ENCODE measurements at places on chromosomes 16 and 17.

- no peak for DNase-seq
Observed at GRCh38 chr17:56801459-56802178, 32.1 kb downstream of the C17orf67 start.

DNA sequence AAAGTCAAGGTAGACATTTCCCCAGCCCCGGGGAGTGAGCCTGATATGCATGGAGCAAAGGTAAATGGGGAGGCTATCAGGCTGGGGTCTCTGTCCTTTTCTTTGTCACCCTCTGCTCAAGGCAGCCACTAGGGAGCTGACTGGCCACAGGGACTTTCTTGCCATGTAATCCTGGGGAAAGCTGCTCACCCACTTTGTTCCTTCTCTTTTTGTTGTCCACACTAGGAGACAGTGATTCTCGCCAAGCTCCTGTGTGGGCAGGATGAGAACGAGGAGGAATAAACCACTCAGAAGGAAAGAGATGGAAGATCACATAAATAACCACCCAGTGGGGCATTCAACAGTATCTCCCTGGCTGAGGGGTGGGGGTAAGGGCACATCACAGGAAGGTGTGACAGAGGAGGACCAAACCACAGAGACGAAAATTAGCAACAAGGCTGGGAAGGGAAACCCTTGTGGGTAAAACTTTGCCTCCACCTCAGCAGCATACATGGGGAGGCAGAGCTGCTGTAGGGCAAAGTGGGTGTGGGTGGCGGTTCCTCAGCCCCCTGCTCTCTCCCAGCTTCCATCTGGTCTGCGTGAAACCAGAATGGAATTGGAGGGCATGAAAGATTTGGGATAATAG is 26.2 kb upstream of the CCL1 start:
- DNase-seq: no peak

DNA sequence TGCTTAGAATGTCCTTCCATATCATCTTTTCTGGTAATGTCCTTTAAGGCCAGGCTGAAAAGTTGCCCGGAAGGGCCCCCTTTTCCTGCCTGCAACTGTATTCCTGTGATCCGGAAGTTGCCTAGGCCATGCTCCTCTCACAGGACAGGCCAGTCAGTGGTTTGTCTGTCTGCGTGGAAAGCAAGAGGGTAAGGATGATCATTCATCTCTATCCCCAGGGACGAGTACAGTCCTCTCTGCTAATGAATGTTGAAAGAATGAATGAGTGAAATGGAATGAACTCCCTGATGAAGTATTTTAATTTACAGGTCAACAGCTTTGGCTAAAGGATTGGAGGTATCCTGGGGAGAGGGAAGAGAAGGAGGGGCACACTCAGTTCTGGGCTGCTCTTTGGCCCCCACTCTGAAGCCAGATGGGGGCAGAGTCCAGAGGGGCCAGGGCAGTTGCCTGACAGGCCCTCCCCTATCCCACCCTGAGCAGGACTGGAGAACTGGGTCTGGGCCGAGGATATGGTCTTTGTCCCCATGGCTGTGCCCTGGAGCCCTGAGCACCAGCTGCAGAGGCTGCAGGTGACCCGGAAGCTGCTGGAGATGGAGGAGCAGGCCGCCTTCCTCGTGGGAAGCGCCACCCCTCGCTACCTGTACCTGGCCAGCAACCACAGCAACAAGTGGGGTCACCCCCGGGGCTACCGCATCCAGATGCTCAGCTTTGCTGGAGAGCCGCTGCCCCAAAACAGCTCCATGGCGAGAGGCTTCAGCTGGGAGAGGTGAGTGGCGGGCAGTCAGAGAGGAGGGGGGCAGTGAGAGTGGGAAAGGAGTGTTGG is 3.2 kb downstream of the AOC3 start:
- no peak for DNase-seq

DNA sequence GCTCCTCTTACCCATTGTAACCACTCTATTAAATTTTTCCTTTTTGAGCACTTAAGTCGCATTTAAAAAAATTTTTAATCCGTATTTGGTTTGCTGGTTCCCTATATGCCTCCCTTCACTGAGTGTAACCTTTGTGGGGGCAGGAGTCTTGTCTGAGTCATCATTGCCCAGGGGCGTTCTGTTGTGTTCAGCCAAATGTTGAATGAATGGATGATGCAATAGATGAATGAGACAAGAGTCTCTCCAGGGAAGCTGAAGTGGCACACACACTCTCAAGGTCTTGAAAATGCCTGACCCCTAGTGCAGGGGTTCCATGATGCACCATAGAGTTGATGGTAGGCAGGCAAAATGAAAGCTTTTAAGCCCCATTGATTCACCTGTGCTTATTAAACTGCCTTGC is 123.0 kb upstream of the RBFOX1 start:
- no peak for DNase-seq

GRCh38 chr17:1573932-1574696 is 11.5 kb upstream of the PITPNA start:
- DNase-seq: peak; percentile 28

GRCh38 chr17:63699638-63700527 is at the start of gene LIMD2:
Gene LIMD2, minus strand, starts transcription at chr17:63700125. Its CDS starts 827 bp downstream, at chr17:63699298.
- peak; percentile 92 for DNase-seq

DNA sequence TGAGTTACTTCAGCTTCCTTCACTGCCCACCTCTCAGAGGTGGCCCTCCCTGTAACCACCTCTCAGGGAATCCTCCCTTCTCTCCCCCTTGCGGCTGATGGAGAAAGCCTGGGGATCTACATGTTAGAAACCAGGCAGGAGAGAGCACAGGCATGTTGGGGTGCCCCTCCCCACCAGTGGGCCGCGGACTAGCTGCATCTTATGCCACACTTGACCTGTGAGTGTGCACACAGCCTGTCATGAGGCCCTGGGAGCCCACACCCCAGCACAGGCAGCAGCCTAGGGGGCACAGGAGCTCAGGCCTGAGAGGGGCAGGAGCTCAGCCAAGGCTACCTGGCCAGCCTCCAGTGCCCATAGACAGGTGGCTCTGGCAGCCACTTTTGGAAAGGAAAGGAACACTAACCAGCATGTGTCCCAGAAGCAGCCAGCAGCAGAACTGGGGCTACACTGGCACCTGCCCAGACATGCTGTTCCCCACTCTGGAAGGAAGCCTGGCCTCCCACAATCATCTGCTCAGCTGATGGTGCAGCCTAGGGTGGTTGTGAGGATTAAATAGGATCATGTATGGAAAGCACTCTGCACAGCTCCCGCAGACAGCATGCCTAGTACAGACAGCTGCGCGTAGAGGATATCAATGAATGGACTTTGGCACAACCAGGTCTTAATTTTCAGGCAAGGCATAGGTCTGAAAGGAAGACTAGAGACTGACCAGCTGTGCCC is 60.5 kb downstream of the TMEM132E start:
- no peak for DNase-seq

GRCh38 chr16:79316004-79316458 is 284.5 kb downstream of the MAF start:
- DNase-seq: no peak

- DNase-seq: no peak
Observed at GRCh38 chr17:72455562-72455961, 334.7 kb downstream of the SOX9 start.

DNA sequence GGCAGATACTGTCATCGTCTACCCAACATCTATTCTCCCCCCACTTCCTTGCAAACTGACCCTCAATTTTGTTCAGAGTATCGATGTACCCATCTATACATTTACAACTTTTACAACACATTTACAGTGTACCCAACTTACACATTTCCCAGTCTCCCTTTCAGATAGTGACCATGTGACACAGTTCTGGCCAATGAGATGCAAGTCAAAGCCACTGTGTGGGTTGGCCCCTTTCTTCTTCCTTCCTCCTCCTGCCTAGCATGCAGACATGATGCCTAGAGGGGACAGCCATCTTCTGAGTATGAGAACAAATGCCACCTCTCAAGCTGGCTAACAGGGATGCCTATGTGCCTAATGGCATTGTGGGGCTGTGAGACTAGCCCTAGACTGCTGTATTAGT is 11.3 kb upstream of the NFAT5 start:
- DNase-seq: no peak

DNA sequence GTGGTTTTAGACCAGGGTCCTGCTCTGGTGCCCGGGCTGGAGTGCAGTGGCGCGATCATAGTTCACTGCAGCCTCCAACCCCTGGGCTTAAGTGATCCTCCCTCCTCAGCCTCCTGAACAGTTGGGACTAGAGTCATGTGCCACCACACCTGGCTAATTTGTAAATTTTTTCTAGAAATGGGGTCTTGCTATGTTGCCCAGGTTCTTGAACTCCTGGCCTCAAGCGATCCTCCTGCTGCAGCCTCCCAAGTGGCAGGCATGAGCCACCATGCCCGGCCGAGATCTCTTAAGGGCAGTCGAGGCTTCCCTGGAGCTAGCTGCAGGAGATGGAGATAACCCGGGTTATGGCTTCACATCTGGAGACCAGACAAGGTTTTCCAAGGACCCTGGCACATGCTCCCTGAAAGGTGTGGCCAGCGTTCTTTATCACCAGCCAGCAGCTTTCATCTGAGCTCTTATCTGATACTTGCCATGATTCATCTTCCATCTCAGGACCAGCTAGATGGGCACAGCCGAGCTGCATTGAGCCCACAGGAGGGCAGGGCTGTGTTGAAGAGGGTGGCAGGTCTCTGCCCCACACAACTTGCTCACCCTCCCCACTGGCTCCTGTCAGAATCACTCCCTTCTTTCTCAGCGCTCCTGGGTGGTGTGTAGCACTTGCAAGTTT is 28.6 kb downstream of the SCNN1B start:
- no peak for DNase-seq

DNA sequence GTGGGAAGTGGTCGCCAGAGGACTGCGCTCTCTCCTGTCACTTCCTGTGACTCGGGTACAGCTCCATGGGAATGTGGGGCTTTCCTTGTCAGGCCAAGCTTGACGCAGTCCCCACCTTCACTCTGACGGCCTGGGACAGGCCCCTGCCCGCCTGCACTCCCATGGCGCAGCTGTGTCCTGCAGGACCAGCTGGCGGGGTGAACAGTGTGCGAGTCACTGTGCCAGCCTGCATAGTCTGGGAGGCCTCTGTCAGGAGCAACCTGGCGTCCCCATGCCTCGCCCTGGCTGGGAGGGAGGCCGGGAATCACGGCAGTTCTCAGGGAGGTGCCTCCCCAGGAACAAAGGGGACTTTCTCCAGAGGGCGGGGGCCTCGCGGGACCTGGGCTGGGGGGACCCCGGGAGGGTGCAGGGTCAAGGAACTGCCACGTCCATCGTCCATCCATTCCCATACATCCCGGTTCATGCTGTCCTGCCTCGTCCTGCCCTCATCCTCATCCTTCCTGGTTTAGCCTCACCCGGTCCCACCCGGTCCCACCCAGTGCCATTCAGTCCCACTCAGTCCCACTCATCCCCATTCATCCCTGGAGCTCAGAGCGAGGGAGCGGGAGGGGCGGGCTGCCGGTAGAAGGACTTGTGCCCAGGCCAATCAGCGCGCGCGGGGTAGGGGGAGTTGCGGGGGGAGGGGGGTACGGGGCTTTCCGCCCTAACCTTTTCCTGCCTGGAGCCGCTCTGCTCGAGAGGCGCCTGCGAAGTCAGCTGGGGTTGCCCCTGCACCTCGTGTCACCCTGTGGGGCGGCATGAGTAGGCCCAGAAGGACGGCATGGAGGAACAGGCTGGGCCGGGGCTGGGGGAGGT is 13.4 kb downstream of the FLYWCH1 start:
- no peak for DNase-seq

- no peak for DNase-seq
Observed at GRCh38 chr16:67150833-67151396, at the start of gene B3GNT9. Gene B3GNT9, minus strand, starts transcription at chr16:67150998. Its CDS starts 513 bp downstream, at chr16:67150485.

DNA sequence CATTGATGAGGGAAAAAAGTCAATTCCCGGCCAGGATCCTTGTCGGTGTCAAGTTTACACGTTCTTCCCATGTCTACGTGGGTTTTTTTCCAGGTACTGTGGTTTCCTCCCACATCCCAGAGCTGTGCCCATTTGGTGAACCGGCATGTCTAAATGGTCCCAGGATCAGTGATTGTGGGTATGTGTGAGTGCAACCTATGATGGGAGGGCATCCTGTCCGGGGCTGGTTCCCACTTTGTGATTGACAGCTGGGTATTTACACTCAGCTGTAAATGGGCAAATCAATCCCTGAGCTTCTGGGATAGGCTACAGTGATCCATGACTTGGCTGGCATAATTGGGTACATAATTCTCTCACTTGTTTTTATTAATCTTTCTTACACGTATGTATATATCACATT is 91.2 kb upstream of the IRX6 start:
- DNase-seq: no peak

- DNase-seq: no peak
Observed at GRCh38 chr16:59566446-59566845, 832.3 kb upstream of the GOT2 start.

DNA sequence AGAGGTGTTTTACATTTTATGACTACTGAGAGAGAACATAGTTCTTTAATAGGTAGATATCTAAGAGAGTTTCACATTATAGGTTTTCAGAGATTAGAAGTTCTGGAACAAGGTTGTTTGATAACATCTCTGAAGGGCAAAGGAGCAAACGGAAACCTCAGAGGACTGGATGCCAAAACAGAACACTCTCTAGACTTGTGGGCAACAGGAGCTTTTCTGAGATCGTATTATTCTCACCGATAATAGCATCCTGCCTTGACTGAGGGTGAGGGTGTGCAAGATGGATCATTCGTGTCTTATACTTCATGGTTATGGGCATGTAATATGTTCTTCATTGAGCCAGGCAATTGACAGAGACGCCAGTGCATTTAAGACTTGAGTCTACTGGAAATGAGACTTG is 234.8 kb downstream of the IRX3 start:
- DNase-seq: no peak

DNA sequence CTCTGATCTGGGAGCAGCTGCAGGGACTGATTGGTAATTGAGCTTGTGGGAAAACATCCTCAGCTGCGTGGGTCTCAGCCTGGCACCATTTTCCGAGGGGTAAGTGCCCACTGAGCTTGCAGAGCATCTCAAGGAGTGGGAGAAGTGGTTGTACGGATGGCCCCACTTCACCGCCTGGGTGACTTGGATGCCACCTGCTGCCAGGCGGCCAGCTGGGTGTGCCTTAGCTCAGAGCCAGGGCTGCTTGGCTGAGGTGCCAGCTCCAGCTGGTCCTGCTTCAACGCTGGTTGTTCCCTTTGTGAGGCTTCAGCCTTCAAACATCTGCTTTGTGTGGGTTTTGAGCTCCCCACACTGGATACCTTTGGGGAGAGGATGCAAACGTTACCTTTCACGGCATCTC is 482.7 kb upstream of the EEF2KMT start:
- no peak for DNase-seq

DNA sequence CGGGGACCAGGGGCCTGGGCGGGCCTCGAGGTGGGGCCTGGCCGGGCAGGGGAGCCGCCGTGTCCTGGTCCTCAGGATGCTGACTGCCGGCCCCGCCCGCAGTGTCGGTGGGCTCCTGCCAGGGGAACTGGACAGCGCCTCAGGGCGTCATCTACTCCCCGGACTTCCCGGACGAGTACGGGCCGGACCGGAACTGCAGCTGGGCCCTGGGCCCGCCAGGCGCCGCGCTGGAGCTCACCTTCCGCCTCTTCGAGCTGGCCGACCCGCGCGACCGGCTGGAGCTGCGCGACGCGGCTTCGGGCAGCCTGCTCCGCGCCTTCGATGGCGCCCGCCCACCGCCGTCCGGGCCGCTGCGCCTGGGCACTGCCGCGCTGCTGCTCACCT is 2.3 kb upstream of the PAQR4 start:
- DNase-seq: no peak

- DNase-seq: peak; percentile 6
Observed at GRCh38 chr16:2806286-2806685, 8.0 kb downstream of the PRSS41 start.

- no peak for DNase-seq
Observed at GRCh38 chr16:58021661-58022551, 3.6 kb upstream of the MMP15 start.
